H54 (cell line): ENCODE measurements at places on chromosomes 16 and 17.
A peak's percentile ranks its signal among the peaks of the same experiment; 100 is the strongest.

GRCh38 chr17:58621174-58621573 is 70.7 kb downstream of the TEX14 start:
- no peak for DNase-seq

DNA sequence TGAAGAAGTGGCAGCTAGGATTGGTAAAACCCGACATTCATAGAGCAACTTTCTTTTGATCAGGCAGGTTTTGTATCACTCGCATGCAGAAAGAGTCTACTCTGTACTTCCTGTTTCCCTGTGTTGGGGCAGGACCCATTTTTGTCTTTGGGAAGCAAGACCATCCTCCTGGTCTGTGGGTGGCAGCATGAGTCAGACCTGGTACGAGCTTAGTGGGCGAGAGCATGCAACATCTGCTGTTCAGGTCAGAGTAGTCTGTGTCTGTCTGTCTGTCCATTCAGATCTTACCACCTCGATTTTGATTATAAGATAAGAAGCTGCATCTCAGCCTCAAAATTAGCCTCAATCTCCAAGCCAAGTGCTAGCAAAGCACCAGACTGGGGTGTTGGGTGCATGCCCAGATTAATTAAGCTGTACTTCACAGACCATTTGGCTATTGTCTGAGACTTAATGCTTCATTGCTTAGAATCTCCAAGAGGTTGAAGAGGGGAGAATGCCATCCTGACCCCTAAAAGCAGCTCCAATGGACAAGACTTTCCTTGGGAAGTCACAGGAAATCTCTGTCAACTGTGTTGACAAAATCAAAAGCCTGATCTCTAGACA is 110.9 kb downstream of the XYLT1 start:
- DNase-seq = no peak

DNA sequence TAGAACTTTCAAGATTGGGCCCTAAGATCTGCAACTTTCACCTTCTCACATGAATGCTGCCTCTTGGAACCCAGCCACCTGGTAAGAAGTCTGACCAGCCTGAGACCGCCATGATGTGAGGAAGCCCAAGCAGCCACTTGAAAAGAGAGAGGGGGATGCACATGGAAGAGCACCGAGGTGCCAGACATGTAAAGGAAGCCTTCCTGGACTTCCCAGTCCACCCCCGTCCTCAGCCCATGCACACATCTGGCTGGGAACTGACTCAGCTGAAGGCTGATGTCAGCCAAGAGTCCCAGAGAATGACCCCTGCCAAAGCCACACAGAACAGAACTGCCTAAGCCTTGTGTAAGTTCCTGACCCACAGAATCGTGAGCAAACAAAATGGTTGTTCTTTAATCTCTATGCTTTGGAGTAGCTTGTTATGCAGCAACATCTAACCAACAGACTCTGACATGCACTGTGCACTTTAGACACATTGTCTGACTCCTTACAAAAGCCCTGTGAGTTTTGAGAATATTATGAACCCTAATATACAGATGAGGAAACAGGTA is 86.7 kb downstream of the RMI2 start:
- no peak for DNase-seq

DNA sequence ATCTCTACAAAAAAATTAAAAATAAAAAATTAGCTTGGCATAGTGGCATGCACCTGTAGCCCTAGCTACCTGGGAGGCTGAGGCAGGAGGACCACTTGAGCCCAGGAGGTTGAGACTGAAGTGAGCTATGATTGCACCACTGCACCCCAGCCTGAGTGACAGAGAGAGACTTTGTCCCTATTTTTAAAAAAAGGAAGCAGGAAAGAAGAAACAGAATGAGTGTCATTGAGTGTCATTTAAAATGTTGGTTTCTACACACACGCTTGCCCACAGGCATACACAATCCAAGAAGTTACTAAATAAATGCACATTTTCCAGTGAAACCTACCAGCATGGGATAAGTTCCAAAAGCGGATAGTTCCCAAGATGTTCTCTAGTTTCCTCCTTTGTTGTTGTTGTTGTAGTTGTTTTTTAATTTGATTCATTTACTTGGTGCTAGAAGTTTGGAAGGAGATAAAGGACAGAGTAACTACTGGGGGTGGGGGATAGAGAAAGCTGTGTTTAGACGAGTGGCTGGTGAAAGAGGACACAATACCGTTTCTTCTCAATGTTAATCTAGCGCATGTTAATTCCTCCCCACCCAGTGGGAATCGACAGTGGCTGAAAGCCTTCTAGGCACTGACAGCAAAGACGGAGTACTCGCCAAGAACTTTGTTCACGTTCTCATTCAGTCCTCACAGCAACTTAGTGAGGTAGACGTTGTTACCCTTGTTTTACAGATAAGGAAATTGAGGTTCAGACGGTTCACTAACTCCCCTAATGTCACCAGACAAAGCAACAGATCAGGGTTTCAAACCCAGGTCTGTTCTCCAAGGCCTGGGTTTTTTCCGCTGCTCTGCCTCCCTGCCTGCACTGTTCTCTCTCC is 17.3 kb downstream of the MRPS23 start:
- no peak for DNase-seq

DNA sequence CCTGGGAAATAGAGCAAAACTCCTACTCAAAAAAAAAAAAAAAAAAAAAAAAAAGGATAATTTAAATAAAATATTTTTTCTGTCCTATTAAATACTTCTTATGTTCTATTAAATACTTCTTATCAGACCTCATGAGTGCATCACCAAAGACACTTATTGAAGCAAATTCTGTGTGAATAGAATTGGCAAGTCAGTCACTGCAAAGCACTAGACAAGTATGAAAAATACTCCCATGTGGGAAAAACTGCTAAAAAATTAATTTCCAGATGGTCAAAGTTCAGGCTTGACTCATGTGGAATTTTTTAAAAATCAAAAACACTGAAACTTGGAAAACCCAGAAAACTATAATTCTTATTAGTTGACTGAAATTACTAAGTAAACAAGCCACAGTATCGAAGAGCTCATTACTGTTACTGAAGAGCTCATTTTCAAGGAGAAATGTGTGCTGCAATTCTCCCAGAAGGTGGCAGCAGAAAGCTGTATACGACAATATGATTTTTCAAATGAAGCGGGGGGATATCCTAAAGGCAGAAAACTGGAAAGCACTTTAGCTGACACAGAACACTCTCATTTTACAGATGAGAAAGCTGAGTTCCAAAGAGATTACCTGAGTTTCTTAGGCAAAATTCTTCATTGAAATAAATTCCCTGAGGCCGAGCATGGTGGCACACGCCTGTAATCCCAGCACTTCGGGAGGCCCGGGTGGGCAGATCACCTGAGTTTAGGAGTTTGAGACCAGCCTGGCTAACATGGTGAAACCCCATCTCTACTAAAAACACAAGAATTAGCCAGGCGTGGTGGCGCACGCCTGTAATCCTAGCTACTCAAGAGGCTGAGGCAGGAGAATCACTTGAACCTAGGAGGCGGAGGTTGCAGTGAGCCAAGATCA is 15.9 kb upstream of the FBXO47 start:
- DNase-seq = peak; percentile 38

- no peak for DNase-seq
Measured at GRCh38 chr17:32927724-32928585, at the start of gene TMEM98. TSS of gene TMEM98 (plus strand) at chr17:32928153. CDS start at chr17:32931529, 3,376 bp downstream.

DNA sequence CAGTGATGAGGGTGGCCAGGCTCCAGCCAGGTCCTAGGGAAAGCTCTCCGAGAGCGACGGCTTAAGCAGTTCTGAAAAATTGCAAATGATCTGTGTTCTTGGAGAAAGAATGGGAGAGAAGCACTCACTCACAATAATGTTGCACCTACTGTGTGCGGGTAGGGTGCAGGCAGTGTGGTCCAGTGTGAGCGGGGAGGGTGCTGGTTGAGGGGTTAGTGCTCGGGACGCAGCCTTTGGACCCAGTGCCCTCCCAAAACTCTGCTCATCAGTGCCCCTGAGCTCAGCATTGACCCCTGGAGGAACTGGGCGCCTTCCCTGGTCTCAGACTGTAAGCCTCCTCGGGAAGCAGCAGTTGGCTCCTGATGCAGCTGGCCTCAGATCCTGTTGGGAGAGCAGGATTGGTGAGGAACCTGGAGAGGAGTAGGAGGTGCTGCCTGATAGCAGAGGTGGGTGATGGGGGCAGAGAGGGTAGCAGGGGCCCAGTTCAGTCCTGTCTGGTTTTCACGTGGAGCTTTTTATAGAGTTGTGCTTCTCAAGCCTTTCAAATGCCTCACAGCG is 23.6 kb upstream of the ZNF750 start:
- peak; percentile 35 for DNase-seq

DNA sequence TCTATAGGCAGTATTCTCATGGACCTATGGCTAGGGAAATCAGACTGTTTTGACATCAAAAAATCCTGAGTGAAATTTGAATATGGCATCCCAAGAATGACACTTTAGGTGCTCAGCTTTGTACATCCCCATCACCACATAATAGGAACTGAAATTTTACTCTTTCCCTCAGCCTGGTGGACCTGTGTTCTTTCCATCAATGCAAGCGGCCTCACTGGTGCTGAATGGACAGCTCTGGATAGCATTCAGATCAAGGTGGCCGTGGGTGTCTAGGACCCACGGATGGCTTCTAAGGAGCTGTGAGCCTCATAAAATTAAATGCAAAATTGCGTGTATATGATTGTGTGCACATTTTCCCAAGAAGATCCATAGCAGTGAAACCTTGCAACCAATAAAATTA is 152.6 kb downstream of the MAP2K6 start:
- no peak for DNase-seq
